SIG-M5 (cell line): ENCODE measurements at places on chromosomes 3 and 15.

GRCh38 chr15:74788683-74789151, 6.8 kb downstream of the CSK start:
- DNase-seq: no peak

DNA sequence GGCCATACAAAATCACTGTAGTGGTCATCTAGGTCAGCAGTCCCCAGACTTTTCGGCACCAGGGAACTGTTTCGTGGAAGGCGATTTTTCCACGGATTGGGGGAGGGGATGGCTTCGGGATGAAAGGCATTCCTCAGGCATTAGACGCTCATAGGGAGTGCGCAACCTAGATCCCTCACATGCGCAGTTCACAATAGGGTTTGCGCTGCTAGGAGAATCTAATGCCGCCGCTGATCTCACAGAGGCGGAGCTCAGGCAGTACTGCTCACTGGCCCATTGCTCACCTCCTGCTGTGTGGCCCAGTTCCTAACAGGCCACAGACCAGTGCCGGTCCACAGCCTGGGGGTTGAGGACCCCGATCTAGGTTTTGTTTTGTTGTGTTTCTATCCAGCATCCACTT, 200.1 kb downstream of the SLC9A9 start:
- no peak for DNase-seq

DNA sequence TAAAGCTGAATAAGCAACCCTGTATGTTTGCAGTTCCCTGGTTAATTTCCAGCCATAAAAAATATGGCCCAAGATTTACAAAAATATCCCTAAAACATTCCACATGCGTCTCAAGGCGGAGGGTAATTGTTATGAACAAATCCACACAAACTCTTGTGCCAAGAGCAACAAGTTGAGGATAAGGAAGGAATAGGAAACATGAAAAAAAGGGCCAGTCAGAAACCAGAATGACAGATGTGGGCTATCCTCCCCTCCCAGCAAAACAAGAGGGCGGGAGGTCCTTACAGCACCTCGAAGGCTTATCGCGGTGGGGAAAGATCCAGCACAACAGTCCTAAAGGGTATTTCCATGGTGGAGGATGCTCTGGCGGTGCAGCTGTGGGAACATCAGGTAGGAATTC, 155.6 kb upstream of the HES1 start:
- DNase-seq: no peak

DNA sequence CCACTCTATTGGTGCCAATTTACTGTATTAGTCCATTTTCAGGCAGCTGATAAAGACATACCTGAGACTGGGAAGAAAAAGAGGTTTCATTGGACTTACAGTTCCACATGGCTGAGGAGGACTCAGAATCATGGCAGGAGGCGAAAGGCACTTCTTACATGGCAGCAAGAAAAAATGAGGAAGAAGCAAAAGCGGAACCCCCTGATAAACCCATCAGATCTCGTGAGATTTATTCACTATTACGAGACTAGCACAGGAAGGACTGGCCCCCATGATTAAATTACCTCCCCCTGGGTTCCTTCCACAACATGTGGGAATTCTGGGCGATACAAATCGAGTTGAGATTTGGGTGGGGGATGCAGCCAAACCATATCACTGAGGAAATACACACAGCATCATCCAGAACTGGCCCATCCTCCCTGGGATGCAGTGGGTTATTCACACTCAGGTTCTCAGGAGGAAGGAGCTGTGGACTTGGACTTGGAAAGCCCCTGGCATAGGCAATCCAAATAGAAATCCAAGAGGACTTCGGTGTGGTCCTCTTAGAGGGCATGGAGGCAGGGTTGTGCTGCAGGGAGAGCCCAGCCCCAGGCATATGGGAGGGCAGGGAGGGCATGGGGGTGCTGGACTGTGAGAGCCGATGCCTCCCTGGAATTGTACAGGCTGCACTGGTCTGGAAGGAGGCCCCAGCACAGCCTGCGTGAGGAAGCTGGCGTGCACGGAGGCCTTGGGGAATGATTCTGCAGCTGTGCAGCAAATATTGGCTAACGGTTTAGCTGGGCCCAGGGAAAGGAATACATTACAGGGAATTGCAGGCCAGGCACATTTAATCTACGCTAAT, 62.9 kb downstream of the EFCAB12 start:
- no peak for DNase-seq

- no peak for DNase-seq
Measured at GRCh38 chr3:39819899-39820298, 10.5 kb downstream of the MYRIP start.

DNA sequence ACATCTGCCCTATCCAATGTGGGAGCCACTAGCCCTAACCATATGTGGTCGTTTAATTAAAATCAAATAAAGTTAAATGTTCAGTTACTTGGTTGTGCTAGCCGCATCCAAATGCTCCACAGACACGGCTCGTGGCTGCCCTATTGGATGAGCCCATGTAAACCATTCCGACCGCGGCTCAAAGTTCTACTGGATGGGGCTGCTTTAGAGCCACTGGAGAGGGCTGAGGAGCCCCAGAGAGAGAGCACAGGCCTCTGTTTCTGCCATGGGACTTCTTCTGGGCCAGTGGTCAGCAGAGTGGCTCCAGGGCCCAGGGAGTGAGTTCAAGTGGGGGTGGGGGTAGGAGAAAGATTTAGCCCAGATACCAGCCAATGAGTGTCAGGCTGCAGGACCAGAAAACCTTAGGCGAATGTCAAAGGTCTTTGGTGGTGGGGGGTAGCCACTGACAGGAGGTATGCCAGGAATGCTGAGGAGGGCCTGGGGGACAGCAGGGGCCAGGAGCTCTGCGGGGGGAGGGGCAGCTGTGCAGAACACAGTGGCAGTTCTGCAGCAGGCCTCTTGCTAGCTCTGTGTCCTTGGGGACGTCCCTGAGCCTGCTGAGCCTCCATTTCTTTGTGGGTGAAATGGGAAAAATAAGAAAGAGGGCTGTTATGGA, 30.1 kb downstream of the SPSB4 start:
- no peak for DNase-seq
